ENCODE measurements at places on chromosomes 5 and 9.

- peak; percentile 16 for DNase-seq
Observed at GRCh38 chr9:98807814-98808195, 335 bp downstream of the GALNT12 start.

DNA sequence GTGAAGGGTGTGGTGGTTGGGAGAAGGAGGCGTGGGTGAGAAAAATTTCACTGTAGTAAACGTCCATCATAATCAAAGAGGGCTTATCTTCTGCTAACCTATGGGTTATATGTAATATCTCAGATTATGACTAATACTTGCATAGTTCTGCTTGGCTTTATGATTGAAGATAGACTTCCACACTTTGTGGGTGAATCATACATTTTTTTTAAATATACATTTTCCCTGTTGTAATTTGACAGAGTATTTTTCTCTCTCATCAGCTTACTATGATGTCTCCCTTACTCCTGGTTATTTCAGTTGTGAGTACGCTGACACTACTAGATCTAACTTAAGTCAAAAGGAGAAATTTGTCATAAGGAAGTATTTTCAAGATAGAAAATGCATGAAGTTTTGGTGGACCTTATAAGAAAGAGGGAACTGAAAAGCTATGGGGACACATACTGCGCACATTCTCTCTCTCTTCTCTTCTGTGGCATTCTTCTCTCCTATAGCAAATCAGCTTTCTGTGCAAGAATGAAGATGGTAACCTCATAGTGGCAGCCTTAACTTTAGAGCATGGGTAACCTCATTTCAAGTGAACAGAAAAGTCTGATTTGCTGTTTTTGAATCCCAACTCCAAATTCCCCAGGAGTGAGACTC is 4.9 kb upstream of the JAK2 start:
- DNase-seq = no peak

- DNase-seq = no peak
Observed at GRCh38 chr5:6279607-6280006, 98.7 kb downstream of the MED10 start.

- DNase-seq = no peak
Observed at GRCh38 chr9:18438951-18439350, 35.0 kb upstream of the ADAMTSL1 start.

GRCh38 chr9:80934095-80934494 is 755.3 kb downstream of the TLE1 start:
- DNase-seq = no peak

DNA sequence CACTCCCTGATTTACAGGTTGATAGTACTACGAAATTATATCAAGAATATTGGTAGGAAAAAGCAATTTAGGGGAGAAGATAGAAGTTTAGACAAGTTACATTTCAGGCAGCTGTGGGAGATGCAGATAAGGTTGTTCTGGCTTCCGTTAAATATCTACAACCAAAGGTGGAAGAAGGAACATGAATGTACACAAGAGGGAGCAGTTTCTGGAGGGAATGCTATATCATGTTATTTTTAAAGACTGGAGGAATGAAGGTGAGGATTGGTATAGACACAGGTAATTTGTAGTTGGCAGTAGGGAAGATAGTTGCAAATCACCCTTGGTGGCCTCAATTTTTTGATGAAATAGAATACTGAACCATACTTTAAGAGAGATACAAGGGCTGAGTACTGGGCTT is 187.3 kb upstream of the NMUR2 start:
- no peak for DNase-seq

- DNase-seq = peak; percentile 26
Observed at GRCh38 chr9:8856396-8857067, 1057.0 kb upstream of the DMAC1 start.

DNA sequence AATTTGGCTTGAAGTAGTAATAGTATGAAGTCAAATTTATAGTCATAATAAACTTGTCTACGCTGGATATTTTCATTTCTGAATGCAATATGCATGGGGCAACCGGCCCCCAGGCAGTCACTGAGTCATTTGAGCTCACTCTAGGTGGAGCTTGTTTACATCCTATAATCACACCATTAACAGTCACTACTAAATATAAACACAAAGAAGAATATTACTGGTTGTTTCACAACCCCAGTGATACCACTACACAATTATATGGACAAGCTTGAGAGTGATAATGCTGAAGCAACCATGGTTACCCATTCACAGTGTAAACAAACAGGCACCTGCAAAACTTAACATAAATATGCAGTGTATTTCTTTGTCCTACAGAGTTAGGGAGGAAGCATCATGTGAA is 68.7 kb downstream of the MARCHF3 start:
- peak; percentile 95 for DNase-seq

- no peak for DNase-seq
Observed at GRCh38 chr9:77877976-77878375, 153.6 kb downstream of the GNAQ start.

- DNase-seq = no peak
Observed at GRCh38 chr5:116942622-116943021, 368.0 kb upstream of the SEMA6A start.

DNA sequence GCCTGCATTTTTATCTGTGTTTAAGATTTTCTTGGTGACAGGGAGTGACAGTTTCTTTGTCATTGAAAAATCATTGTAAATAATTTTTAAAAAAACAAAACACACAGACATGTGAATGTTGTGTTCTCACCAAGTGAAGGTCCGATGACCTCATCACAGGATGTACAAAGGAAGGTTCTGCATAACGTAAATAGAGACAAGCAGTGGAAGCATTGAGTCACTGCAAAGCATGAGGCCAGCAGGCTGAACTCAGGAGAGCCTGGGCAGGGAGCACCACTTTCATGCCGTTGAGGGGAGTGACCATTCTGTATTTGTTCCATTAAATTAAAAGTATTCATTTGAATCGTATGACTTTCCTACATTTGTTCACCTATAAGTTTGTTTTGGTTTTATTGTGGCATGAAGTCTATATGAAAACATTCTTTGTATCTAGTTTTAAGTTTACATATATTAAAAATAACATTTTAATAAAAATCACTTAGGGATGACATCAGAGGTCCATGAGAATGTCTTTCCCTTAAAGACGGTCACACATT is 70.4 kb upstream of the TLE1 start:
- DNase-seq = no peak

All from NCI-H748 treated with DMSO at 0.1 percent for 48 hours (cell line).